ENCODE measurements at places on chromosomes 11 and 22.
A peak's percentile ranks its signal among the peaks of the same experiment; 100 is the strongest.

DNA sequence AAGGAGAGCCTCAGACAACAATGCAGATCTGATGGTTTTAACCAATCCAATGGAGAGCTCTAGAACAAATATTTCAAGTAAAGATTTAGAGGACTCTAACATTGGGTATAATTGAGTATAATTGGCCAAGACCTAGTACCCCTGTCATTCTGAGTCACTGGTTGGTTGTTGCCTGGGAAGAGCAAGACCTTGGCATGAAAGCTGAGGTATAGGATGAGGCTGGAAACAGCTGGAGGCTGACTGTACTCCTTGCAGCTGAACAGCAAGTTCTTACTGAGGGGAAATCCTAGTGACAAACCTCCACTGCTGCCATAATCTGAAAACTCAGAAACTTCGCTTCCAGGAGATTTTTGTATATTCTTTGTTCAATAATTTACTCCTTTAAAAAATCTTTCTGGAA lies 54.3 kb upstream of the MUC15 start:
- no peak for DNase-seq

- DNase-seq = peak; percentile 44
Observed at GRCh38 chr22:20803696-20804324, 29.9 kb downstream of the SERPIND1 start.

- no peak for DNase-seq
Observed at GRCh38 chr11:15941206-15941770, 415.1 kb downstream of the SOX6 start.

- peak; percentile 92 for DNase-seq
Observed at GRCh38 chr11:45147017-45147728, 734 bp downstream of the PRDM11 start.

GRCh38 chr11:2531277-2531986 lies 86.6 kb downstream of the KCNQ1 start:
- DNase-seq = peak; percentile 53

DNA sequence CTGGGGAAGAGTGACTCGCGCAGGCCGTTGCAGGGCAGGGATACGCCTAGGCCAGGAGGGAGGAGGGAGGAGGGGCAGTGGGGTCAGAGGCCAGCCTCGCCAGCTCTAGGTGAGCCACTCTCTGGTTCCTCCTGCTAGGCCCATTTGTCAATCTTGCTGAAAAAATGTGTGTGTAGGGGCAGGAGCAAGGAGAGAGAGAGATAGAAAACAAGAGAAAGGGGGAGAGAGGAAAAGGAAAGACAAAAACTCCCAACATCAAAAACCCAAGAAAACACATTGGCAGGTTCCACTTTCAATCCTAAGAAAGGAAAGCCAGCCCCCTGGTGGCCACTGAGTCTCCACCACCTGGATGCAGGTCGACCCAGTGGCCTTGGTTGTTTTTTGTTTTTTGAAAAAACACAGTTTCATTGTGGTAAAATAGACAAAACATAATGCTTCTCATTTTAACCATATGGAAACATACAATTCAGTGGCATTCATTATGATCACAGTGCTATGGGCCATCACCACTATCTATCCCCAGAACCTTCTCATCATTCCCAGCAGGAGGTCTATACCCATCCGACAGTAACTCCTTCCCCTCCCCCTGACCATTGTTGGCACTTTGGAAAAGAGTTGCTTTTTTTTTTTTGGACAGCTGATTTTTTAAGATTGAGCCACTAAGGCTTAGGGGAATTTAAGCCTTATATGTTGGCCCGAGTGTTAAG lies 10.9 kb downstream of the OMP start:
- DNase-seq = peak; percentile 45

DNA sequence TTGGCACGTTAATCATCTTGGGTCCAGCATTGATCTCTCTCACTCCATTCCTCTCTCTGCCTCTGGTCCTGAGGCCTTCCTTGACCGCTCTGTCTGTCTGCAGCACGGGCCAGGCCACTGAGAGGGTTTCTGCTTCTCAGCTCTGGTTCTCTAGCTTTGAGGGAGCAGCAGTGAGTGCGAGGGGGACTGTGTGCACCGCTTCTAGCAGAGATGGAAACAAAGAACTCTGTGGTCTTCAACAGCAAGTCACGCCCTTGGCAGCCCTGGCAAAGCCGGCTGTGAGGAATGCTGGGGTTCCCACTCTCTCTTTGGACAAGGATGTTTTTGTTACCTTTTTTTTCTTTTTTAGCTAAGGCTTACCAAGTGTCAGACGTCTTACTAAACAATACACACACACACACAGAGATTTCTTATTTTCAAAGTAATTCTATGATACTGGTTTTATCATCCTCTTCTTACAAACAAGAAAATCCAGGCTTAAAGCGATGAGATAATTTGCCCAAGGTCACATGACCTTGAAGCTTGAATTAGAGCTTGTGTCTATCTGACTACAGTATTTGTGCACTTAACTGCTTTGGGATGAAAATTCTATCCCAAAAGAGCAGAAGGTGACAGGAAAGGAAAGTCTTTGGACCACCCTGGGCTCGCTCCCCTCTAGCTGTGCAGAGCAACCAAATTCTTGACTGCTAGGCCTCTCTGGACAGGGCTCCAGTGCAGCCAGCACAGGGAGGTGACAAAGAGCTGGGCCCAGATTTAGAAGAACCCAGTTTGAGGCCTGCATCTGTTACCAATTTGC lies 293.2 kb downstream of the NTM start:
- DNase-seq = no peak

GRCh38 chr11:47766509-47767227 lies 473 bp downstream of the FNBP4 start:
- peak; percentile 64 for DNase-seq
